ENCODE measurements at places on chromosomes 1 and 21. TPM values are rescaled to one million over a fixed set of nuclear protein-coding genes. Genes with fewer than 3 reads are reported as not detected.

DPT gene
- not detected for total RNA-seq

GNAT2 gene
- total RNA-seq, result not detected

TMPRSS2 gene
- not detected for total RNA-seq

PRRX1 gene
- not detected for total RNA-seq

NT5C1A gene
- 0.37 TPM for total RNA-seq

All from naive thymus-derived CD4-positive, alpha-beta T cell (primary cell).